ENCODE measurements at places on chromosomes 12 and 14. TPM values are rescaled to one million over a fixed set of nuclear protein-coding genes. Genes with fewer than 3 reads are reported as not detected.

MMP17 gene
- 14.8 TPM for total RNA-seq

KRT7 gene
- total RNA-seq, result 8.9 TPM

CPNE6 gene
- total RNA-seq, result not detected

RD3L gene
- not detected for total RNA-seq

LRRC43 gene
- 0.53 TPM for total RNA-seq

CLEC12A gene
- total RNA-seq, result not detected

SPRYD3 gene
- 5.8 TPM for total RNA-seq

KRT71 gene
- not detected for total RNA-seq
